ENCODE measurements at places on chromosomes 4 and X.

GRCh38 chrX:154019061-154019621 lies 561 bp downstream of the IRAK1 start:
- DNase-seq, result peak; percentile 59

- DNase-seq, result no peak
Measured at GRCh38 chrX:69153060-69153730, 12.1 kb downstream of the PJA1 start.

- DNase-seq, result no peak
Measured at GRCh38 chr4:61877893-61878292, 677.8 kb downstream of the ADGRL3 start.

DNA sequence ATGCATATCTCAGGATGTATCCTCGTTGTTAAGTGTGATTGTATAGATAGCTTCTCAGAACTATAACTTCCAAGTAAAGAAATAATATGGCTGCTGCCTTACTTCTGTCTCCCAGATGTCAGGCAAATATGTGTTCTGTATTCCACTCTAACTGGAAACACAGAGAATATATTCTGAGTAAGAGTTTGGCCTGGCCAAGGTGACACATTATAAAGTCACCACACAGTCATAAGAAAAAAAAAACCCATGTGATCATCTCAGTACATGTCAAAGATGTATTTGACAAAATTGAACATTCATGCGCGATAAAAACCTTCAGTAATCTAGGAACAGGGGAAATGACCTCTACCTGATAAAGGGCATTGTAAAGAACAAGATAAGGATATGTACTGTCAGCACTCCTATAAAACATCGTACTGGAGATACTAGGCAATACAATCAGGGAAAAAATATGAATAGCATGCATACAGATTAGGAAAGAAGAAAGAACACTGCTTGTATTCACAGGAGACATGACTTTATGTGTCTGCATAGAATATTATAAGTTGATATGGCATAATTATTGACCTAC lies 207.1 kb downstream of the ZNF330 start:
- DNase-seq, result no peak

DNA sequence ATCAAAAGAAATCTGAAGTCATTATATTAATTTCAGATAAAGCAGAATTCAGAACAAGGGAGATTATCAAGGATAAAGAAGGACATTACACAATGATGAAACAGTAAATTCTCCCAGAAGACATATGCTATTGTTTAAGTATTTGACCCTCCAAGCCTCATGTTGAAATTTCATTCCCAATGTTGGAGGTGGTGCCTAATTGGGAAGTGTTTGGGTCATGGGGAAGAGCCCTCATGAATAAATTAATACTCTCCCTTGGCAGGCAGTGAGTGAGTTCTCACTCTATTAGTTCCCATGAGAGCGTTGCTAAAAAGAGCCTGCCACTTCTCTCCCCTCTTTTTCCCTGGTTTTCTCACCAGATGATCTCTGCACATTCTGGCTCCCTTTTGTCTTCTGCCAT lies 249.9 kb upstream of the GRIA3 start:
- no peak for DNase-seq

- DNase-seq, result no peak
Measured at GRCh38 chr4:74205046-74205445, 47.1 kb downstream of the MTHFD2L start.

- DNase-seq, result no peak
Measured at GRCh38 chr4:31026256-31026655, 306.1 kb downstream of the PCDH7 start.

- no peak for DNase-seq
Measured at GRCh38 chr4:75565481-75565880, 9.6 kb downstream of the ODAPH start.

GRCh38 chrX:115330498-115331168 lies 41.1 kb downstream of the LUZP4 start:
- no peak for DNase-seq

DNA sequence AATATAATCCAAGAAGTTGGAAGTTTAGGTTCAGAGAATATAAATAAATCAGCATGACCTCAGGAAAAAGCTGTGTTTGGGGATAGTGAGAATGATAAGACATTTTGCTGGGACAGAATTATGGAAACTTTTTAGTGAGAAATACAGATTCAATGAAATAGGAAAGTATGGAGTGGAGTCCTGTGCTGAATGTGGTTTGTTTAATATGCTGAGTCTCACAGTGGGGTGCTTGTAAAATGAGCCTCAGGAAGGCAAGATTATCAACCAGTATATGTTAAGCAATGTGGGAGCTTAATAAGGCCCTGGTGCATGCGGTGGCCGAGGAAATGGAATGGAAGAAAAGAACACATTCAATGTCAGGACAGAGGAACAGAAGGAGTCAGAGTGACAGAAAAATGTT lies 1554.7 kb upstream of the TENM3 start:
- no peak for DNase-seq

- DNase-seq, result no peak
Measured at GRCh38 chrX:55648434-55648833, 25.2 kb downstream of the FOXR2 start.

GRCh38 chr4:145891958-145892357 lies 46.7 kb downstream of the ZNF827 start:
- DNase-seq, result no peak

DNA sequence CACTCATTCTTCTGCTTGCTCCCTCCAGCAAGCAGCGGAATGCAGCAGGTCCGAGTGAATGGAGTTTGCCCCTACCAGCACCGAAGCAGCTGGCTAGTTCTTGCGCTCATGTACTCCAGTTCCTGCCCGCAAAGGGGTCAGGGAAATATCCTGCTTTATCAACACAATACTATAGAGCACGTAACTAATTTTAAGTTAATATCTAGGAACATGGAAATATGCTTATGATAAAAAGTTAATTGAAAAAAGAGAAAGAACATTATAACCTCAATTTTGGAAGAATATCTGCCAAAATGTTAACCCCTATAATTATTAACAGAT lies 195.6 kb downstream of the SNCA start:
- DNase-seq, result no peak

GRCh38 chr4:113537628-113538027 lies 223.9 kb downstream of the CAMK2D start:
- DNase-seq, result no peak

DNA sequence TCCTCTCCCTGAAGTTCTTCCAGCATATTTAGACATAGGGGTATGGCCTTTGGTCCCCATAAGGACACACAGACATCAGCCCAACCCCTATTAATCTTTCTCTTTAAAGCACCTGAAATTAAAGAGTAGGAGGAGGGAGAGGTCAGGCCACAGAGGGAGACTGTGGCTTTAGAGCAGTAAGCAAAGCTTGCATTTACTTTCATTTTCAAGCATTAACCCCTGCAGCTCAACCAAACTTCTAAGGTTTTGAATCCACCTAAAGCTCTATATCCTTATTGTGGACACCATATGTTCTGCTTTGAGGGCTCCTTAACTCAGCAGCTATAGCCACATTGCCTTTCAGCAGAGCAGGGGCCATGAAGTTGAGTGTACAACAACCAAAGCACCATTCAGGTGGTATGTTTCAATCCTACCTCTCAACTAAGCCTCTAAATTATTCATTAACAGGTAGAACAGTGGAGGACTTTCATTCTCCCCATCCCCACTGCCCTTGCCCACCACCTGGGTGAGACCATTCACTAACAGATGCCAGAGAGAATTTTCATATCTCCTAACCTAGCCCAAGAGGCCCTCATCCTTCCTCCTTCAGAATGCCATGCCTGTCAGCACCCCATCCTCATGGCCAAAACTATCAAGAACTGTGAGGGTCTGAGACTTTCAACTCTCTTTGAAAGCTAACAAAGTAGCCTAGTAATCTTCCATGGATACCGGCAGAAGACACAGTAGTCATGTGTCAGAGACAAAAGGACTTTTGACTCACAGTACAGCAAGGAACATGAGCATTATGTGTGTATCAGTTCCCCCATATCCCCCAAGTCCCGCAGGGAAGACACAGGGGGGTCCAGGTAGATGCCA lies 20.8 kb downstream of the LIN54 start:
- DNase-seq, result no peak

GRCh38 chrX:28205905-28206304 lies 224.7 kb upstream of the DCAF8L1 start:
- no peak for DNase-seq
